ENCODE measurements at places on chromosomes 16 and 17.

DNA sequence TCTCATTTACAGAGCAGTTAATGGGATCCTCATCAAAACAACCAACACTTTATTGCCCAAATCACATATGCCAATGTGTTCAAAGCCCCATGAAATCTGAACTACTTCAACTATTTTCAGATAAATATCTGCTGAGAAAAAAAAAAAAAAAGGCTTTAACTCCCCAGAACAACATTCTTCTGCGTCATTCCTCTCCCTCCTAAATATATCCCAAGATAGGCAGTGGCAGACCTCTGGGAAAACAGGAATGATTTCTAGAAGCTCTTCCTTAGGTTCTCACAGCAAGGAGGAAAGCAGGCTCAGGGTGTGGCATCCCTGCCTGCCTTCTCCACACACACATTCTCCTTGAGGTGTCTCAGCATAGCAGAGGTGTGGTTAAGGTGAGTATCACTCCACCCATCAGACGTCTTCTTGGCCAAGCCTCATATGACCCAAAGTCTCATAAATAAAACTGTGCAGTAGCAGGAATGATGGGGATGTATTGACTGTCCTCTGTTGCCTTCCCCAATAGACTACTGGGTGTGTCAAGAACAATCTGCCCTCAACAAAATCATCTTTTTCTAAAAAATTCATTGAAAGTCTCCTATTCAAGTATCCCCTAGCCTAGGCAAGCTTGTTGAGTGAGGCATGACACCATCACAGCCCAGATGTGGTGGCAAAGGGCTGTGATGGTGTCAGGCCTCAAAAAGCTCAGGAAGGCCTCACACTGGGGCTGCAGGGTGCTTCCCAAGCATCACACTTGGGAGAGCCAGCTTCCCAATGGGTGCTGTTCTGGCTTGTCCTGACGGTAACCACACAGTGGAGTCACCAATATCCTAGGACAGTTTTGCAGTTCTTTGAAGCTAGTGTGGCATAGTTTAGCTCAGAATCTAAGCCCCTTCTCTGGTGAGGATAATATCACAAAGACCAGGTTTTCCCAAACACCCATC, 135.4 kb upstream of the SOX9 start:
- DNase-seq, result no peak

DNA sequence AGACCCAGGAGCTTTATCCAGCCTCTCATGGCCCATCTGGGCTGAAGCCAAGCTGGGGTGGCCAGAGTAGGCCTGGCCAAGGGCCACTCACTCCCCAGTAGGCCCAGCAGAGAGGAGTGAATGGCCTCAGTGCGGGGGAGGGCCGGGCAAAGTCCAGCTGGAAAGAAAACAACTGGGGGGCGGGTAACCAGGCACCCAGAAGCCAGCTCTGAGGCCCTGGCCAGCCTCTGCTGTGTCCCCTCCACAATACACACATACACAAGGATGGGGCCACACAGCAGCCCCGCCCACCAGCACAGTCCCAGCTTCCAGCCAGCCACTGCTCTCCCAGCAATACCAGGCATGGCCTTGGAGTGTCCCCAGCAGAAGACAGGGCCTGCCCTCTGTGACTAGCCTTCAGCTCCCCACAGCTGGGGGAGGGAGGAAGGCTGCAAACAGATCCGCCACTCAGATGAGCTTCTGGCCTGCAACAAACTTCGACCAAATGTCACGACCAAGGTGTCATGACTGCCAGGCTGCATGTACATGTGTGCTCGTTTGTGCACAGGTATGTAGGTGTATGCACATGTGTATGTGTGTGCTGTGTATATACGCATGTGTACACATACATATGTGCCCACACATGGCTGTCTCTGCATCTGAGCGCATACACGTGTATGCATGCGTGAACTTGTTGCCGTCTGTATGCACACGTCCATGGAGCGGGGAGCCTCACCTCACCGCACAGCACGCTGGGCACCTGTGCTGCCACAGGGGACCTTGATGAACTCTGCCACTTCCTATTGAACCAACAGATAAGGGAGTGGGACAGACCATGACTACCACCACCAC, 5.0 kb downstream of the CARHSP1 start:
- no peak for DNase-seq

GRCh38 chr17:41345992-41346391, 4.6 kb downstream of the KRT33A start:
- no peak for DNase-seq

GRCh38 chr16:25064937-25065336, 46.6 kb upstream of the LCMT1 start:
- DNase-seq, result no peak

DNA sequence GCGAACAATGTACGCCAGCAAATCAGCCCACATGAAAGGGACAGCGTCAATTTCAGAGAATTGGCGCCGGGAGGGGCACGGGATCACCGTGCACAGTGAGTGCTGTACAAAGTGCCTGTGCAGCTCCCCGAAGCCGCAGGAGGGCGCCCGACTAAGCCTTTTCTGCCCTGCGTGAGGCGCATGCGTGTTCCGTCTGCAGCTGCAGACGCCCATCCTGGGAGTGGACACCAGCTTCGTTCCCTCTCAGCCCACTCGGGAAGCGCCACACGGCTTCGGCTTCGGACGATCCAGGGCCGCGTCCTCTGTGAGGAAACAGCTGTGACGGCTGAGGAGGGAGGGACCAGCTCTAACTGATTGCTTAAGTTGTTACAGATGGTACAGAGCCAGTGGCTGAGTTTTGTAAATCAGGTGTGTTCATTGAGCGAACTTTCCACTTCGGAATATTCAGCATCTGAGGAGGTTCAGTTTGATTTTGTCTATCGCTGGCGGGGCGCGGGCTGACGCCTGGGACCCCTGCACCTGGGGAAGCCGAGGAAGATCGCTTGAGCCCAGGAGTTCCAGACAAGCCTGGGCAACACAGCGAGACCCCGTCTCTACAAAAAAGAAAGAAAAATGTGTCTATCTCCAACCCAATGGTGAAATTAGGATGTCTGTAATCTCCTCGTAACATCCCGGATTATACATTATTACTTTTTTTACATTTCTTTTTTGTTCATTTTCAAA, 15.4 kb upstream of the ZNF287 start:
- peak; percentile 86 for DNase-seq

DNA sequence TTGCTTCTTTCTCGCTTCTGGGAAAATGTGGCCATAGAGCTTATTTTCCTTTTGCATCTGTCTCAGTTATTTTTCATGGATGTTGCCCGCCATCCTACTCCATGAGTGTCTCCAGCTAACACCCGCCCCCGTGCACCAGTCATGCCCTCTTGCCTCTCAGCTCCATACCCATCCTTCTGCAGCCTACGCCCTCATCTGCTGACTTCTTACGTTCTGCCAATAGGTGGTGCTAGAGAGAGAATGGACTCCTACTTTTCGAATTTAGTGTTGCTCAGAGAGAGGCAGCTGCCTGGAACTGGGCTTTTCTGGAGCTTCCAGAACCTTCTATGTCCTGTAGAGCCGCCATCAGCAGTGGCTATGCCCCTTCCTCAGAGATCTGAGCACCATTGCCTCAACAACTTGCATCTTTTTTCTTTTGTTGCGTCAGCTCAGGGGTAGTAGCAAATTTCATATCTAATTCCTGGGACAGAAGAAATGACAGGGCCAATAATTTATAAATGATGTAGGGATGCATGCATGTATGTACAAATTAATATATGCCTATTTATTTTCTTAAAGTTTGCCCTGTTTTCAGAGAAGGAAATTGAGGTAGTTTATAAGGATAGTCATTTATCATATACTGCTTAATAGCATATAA, 119.7 kb upstream of the MYOCD start:
- peak; percentile 51 for DNase-seq

GRCh38 chr17:72416905-72417304, 296.1 kb downstream of the SOX9 start:
- no peak for DNase-seq

GRCh38 chr16:25033852-25034251, 18.7 kb upstream of the ARHGAP17 start:
- no peak for DNase-seq

DNA sequence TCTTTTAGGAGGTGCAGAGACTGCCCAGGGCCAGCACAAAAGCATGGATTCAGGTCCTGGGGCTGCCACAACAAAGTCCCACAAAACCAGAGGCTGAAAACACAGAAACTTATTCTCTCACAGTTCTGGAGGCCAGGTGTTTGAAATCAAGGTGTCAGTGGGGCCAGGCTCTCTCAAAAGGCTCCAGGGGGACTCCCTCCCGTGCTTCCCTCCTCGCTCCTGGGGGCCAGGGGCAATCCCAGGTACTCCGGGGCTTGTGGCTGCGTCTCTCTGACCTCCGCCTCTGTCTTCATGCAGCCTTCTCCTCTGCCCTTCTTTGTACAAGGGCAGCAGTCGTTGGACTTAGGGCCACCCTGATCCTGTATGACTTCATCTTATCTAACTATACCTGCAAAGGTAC, 8.3 kb upstream of the RBFOX3 start:
- DNase-seq, result no peak

DNA sequence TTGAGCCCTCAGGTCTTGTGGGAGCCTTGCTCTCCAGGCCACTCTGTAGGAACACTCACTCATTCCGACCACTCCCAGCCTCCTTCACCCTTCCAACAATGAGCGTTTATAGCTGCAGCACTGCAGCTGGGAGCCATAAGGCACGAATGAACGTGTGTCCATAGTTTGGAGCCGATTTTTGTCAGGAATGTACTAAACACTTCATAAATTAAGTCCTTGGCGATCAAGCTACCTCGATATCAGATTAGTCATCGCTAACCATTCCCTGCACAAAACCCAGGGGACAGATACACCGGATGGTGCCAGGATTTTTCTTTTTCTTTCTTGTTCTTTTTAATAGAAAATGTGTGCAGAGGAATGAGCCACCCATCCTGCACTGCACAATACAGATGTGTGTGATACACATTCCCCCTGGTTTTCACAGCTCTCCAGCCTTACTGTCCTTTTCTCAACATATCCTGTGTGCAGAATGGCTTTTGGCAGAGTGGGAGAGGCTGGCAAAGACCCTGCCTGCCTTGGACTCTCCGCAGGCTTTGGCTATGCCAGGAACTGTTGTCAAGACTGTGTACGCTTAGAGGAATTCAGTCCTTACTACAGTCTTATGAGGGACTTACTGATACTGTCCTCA, 68.4 kb upstream of the ELAC2 start:
- no peak for DNase-seq

DNA sequence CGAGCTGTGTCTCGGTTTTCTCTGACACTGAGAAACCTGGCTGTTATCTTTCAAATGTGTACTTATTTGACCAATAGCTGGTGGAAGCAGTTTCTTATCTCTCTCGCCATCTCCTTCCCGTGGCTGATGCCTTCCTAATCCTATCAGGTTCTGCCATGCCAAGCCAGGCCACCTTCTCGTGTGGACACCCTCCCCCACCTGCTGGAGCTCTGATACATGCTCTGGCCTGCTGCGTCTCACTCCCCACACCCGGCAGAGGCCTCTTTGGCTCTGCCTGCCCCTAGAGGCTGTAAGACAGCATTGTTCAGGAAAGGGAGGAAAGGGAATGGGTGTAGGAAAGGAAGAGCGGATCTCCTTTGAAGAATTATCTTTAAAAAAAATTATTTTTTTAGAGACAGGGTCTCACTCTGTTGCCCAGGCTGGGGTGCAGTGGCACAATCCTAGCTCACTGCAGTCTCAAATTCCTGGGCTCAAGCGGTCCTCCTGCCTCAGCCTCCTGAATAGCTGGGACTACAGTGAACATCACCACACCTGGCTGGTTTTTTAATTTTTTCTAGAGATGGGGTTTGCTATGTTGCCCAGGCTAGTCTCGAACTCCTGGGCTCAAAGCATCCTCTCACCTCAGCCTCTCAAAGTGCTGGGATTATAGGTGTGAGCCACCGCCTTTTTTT, 7.5 kb upstream of the ARMC5 start:
- no peak for DNase-seq

DNA sequence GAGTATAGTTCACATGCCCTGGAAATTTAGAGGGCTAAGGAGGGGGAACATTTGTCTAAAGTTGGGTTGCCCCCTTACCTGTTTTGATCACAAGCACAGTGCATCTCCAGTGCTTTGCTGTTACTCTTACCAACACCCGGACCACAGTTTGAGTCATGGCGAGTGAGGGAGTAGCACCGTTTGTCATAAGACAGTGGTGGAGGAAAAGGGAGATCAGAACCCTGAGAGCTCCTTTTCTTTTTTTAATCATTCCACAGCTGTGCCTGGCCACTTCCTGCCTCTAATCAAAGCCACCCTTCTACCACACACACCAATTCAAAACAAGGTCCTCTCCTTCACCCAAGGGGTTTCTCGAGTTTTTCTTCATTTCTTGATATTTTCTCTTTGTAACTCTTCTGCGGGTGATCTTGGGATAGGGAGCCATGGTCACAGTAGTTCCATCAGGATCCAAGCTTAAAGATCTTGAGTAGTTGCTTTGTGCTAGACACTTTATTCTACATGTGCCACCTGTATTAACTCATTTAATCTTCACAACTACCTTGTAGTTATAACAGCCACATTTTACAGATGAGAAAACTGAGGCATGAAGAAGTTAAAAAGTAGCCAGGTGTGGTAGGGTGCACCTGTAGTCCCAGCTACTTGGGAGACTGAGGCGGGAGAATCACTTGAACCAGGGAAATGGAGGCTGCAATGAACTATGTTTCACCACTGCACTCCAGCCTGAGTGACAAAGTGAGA, 5.0 kb upstream of the MYL4 start:
- DNase-seq, result no peak

GRCh38 chr17:76511668-76512365, 10.6 kb upstream of the RHBDF2 start:
- DNase-seq, result no peak

- no peak for DNase-seq
Measured at GRCh38 chr17:74063439-74063838, 140.0 kb upstream of the RPL38 start.

- no peak for DNase-seq
Measured at GRCh38 chr17:50807675-50808074, 27.7 kb upstream of the WFIKKN2 start.

GRCh38 chr16:66845080-66845410, 831 bp downstream of the CA7 start:
- no peak for DNase-seq

- no peak for DNase-seq
Measured at GRCh38 chr17:216625-217024, 35.2 kb upstream of the DOC2B start.

DNA sequence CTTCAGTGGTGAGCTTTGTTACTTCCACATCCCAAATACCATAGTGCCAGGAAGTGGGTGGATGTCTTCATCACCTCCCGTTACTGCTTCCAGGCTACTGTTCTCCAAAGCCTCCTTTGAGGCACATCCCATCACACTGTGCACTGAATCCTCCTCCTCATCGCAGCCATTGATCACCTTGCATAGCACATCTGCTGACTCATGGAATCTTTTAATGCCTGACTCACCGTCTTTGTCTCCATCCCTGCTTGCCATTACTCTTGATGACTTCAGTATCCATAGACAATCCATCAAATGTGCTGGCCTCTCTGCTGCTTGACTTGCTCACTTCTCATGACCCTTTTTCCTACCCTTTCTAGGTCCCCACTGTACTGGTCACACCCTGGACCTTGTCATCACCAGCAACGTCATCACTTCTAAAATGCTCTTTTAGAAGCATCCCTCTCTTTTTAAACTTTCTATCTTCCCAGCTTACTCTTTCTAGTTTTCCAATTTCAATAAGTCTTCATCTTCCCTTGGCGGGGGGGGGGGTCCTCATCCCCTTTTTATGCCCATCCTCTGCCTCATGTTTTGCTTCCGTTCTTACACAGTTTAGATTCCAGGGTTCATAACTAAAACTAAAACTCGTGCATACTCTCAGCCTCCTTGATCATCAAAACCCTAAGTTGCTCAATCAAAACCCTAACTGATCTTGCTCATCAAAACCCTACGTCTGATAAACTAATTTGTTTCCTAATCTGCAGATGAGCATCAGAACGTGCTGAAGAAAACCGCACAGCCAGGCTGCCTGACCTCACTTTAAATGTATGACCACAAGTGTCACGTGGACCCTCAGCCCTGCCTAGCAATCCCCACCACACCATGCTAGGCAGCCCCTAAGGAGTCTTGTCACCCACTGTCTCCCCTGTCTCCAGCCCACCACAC, 289.7 kb upstream of the ZFHX3 start:
- DNase-seq, result no peak
